ENCODE measurements at places on chromosomes 2 and 18. TPM values are rescaled to one million over a fixed set of nuclear protein-coding genes. Genes with fewer than 3 reads are reported as not detected.

The TCF23 gene
- total RNA-seq: not detected

The ESPNL gene
- 2.5 TPM for total RNA-seq

The MALL gene
- total RNA-seq: 48.5 TPM

The ABCB11 gene
- 0.13 TPM for total RNA-seq

The NOSTRIN gene
- total RNA-seq: not detected

The RNF152 gene
- 36.8 TPM for total RNA-seq

The MRO gene
- total RNA-seq: 0.07 TPM

The GPR39 gene
- 6.4 TPM for total RNA-seq

The GBX2 gene
- 0.13 TPM for total RNA-seq

The PJVK gene
- 2.5 TPM for total RNA-seq
